ENCODE measurements at places on chromosomes 4 and X. TPM values are rescaled to one million over a fixed set of nuclear protein-coding genes. Genes with fewer than 3 reads are reported as not detected.

GRCh38 chr4:184861047-184861446 is 35.3 kb upstream of the ACSL1 start:
- DNase-seq: no peak

DNA sequence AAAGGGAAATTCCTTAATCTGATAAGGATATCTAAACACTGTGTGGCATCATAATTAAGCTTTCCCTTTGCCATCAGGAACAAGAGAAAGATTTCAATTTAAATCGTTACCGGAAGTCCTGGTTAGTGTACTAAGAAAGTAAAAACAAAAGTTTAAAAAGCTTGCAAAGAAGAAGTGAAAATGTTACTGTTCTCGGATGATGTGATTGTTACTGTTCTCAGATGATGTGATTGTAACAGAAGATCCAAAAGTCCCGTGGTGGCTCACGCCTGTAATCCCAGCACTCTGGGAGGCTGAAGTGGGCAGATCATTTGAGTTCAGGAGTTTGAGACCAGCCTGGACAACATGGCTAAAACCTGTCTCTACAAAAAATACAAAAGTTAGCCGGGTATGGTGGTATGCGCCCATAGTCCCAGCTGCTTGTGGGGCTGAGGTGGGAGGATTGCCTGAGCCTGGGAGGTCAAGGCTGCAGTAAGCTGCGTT is 62.5 kb downstream of the RGS12 start:
- no peak for DNase-seq

Gene CFAP99
- polyA plus RNA-seq: 0.15 TPM

DNA sequence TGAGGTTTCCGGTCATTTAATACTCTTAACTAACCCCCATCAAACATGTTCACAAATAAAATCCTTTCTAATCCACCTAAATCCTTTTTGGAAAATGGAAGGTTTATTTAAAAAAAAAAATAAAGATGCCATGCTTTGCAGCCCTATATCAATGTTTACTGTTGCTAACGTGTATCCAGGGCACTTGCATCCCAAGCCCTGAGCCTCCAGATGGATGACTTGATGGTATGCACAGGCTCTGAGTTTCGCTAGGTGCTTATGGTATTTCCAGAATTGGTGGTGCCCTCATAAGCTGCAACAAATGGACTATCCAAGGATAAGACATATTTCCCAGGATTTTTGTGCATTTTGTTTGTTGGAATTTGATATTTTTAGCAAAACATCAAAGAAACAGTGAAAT is 257.7 kb downstream of the PRDM5 start:
- no peak for DNase-seq

Gene CCDC158
- polyA plus RNA-seq: 0.75 TPM
